Heart right ventricle (tissue), 16 donors: ENCODE measurements at places on chromosomes 6 and 20.

GRCh38 chr6:157967020-157967419, 14.6 kb upstream of the SYNJ2 start:
- no peak for DNase-seq

GRCh38 chr20:49885558-49886332, 29.6 kb downstream of the SPATA2 start:
- no peak for DNase-seq

- DNase-seq = no peak
These were observed 34.2 kb downstream of the ZNF391 start for GRCh38 chr6:27422651-27423332.

GRCh38 chr6:7900621-7901020, 10.0 kb downstream of the TXNDC5 start:
- DNase-seq = no peak

GRCh38 chr20:3472105-3472504, 1.3 kb downstream of the ATRN start:
- DNase-seq = no peak

GRCh38 chr6:134721060-134721405, 228.9 kb downstream of the ALDH8A1 start:
- no peak for DNase-seq

DNA sequence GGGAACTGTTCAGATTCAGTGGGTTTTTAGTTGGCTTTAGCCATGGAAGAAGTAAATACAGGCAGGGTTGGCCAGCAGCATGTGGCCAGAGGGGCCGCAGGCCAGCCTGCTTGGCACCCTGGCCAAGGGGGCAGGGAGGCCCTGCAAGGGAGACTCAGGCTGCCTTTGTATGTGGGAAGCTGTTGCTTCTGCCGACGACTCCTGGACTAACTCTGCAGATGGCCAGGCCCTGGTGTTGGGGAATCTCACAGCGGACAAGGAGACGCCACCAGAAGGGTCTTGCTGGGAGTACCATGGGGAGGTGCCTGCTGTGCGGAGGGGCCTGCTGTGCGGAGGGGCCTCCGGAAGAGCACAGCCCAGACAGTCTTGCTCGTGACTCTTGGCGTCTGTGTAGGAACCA, 25.2 kb downstream of the PYGB start:
- peak; percentile 3 for DNase-seq
